ENCODE measurements at places on chromosomes 6 and 20.

DNA sequence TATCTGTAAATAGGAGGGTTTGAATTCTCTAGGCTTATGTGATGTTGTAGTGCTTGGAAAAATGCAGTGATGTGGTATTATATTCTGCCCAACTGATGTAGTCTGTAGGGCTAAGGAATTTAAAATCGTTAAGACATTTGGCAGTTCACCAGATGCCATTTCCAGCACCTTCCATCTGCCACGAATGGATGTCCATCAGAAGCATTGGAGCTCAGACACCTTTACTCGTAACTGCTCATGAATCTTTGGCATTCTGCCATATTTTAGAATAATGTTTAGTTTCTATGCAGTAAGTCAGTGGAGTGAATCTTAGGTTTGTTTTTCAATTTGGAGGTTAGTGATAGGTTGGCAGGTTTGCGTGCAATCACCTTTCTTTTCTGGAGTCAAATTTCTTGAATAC, 2.4 kb upstream of the SYTL3 start:
- no peak for DNase-seq

DNA sequence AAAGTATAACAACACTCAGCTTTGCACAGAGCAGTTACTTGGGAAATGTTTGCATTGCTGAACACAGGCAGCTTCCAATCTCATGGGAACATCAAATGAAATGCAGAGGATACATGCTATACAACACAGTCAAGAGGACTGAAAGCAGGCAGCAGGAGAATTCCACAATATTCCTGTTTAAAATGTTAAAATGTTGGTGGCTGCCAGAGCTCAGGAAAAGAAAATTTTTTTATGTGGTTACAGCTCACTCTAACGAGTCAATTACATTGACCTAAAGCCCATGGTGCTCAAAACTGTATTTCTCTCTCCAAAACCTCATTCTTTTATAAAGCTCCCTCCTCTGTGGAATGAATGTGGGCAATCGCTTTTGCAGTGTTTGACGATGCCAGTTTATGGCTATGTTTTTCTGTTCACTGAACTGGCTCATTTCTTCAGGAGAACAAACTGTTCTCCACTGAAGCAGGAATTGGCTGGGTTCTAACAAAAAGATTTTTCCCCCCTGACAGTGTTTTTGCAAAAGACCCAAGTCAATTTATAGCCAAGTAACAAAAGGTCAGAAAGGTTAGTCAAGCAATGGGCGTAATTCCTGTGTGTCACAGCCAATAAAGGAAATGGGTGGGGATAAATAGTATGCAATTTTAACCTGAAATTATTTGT, 69.0 kb downstream of the ZHX3 start:
- no peak for DNase-seq

GRCh38 chr20:16243470-16243869, 329.8 kb downstream of the KIF16B start:
- DNase-seq = no peak

DNA sequence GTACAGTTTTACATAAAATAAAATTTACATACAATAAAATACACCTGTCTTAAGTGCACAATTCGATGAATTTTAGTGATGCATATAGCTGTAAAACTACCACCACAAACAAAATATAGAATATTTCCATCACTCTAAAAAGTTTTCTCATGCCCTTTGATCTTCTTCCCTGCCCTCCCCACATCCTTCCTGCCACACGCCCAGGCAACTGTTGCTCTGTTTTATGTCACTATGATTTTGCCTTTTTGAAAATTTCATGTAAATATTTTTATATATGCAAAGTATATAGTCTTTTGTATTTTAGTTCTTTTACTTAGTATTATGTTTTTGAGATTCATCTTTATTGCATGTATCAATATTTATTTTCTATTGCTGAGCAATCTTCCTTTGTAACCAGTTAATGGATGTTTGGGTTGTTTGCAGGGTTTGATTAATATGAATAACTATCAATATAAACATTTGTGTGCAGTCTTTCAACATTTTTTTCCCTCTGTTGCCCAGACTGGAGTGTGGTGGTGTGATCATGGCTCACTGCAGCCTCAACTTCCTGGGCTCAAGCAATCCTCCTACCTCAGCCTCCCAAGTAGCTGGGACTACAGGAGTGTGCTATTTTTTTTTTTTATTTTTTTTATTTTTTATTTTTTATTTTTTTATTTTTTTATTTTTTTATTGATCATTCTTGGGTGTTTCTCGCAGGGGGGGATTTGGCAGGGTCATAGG, 23.8 kb upstream of the SAMHD1 start:
- DNase-seq = peak; percentile 37

GRCh38 chr6:167658106-167658505, 168.6 kb upstream of the AFDN start:
- DNase-seq = no peak

GRCh38 chr20:15445056-15445840, 1107.8 kb upstream of the FLRT3 start:
- DNase-seq = no peak

- DNase-seq = no peak
These were observed 137.0 kb downstream of the IMPG1 start for GRCh38 chr6:75935473-75935793.

DNA sequence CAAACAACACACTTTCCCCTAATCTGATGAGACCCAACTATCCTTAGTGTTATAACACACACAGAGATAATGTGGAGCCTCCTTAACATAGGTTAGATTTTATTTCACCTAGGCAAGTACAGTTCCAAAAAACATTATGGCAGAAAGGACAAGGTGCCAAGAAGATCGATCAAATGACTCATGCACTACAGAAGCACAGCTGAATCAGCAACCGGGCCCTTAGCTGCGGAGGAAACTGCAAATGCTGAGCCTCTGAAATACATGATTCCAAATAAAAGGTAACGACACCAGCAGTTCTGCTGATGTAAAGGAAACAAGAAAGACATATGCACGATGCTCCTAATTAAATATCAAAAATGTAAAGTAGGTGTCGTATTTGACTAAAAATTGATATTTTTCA, 19.9 kb upstream of the MUC21 start:
- DNase-seq = no peak

DNA sequence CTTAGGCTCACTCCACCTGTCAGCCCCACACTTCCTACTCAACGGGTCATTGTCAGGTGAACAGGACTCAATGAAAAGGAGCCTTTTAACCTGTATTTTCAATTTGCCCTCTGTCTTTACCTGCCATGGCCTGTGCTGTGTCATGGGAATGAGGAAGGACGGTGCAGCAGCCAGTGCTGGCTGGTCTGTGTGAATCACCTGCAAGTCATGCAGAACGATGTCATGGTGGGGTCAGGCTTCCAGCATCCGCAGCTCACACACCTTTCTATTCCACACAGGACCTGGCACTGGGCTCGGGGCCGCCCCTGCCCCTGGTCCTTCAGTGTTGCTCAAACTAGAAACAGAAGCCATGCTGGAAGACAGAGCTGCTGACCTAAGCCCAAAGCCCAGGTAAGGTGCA, 188.7 kb upstream of the GMDS start:
- DNase-seq = no peak

DNA sequence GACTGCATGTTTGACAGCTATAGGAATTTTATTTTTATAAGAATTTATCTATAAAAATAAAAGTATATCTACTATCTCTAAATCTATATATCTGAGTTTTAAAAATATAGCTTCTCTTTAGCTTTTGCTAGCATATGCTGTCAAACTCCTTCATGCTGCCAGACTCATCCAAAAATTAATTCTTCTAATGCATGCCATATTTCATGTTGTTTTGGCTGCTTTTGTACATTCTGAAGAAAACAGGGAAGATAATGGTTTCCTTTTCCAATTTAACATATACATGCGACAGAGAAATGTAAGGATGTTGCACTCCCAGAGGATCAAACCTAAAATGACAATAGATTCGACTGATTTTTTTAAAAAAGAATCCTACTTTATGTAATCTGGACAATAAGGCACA, 577.2 kb upstream of the FLRT3 start:
- no peak for DNase-seq

GRCh38 chr6:13139119-13139518, 189.2 kb downstream of the TBC1D7 start:
- DNase-seq = no peak

DNA sequence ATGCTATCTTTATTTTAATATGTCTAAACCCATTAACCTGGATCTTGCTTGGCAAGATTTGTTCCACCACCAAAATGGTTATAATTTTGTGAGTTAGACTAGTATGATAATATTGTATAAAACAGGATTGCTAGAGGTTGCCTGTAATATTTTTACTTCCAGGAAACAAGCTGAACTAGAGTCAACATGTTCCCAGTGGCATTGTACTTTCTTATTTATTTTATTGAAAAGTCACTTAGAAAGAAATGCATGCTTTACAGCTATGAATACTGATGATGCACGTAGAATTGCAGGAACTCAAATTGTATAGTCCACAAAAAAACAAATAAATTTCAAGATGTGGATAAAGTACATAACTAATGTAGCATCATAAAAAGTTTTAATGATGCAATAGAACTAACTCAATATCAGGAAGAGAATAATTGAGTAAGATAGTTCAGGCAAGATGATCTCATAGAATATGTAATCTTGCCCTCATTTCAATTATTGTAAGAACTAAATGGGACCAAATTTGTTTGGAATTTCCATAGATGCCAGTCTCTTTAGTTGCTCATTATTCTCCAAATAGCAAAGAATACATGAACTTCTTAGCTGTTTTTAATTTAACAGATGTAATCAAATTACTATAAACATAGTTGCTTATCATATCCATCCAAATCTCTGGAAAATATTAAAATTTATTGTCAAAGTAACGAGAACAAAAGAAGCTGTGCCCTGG, 451.8 kb downstream of the COL12A1 start:
- DNase-seq = no peak

GRCh38 chr6:112486454-112486853, 139.3 kb downstream of the RFPL4B start:
- no peak for DNase-seq

- no peak for DNase-seq
These were observed 35.5 kb downstream of the SESN1 start for GRCh38 chr6:109059153-109059552.

DNA sequence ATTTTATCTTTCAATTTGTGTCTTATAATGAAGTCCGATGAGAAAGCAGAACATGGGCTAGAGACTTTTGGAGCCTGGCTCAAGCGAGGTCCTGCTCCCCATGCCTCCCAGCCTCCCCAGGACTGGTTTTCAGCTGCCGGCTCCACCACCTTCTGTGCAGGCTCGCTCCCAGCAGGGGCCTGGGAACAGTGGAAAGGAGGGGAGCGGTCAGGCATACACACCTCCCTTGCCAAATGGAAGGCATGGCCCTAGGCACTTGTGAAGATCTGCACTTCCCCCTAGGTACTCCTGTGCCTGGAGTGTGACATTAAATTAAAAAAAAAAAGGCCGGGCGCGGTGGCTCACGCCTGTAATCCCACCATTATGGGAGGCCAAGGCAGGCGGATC, 4.7 kb upstream of the MOG start:
- no peak for DNase-seq

GRCh38 chr20:64203037-64203777, 39.0 kb downstream of the MYT1 start:
- DNase-seq = no peak

- DNase-seq = no peak
These were observed 71.3 kb downstream of the EFHC1 start for GRCh38 chr6:52491203-52492069.

DNA sequence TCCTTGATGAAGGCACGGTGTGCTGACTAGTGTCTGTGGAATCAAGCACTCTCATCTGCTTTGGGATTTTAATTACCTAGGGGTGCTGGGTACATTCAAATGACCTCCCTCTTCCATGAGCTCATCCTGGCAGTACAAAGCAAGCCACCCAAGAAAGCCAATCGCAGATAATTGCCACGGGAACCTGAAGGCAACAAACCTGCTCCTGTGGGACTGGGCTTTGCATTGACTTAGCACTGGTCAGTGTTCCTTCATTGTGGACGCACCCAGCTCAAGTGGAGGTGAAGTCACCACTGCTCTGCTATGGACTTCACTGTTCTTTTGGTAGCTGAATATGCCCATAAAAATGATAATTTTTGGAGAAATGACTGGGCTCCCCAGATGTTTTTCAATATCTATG, 261.6 kb upstream of the FERMT1 start:
- no peak for DNase-seq

DNA sequence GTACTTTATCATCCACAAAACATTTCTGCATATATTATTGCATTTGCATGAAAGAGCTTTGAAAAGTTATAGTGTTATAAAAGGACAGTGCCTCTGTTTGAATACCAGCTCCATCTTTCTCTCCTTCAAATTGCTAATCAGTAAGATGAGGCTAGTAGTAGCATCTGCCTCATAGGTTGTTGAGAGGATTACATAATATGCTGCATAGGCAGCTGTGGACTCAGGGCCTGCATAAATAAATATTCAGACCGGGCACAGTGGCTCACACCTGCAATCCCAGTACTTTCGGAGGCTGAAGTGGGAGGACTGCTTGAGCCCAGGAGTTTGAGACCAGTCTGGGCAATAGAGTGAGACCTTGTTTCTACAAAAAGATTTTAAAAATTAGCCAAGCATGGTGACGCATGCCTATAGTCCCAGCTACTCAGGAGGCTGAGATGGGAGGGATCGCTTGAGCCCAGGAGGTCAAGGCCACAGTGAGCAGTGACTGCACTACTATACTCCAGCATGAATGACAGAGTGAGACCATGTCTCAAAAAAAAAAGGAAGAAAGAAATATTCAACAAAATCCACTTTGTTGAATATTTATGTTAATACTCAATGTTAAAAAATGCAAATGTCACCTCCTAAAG, 18.3 kb upstream of the SEC63 start:
- DNase-seq = no peak

DNA sequence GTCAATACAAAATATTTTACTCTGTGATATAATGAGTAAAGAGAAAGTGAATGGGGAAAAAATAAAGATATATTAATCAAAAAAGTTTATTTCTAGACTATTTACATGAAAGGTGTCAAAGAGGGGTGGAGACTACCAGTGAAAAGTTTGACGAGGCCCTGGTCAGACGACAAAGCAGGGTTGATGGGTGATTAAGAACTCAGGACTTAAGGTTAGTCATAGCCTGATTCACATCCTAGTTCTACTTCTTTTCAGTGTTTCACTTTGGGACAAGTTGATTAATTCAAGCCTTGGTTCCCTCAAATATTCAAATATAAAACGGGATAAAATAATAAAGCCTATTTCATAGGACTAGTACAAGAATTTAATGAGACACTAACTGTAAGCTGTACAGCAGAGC, 178.2 kb upstream of the HS3ST5 start:
- no peak for DNase-seq

- DNase-seq = no peak
These were observed 64.4 kb downstream of the UBE2V1 start for GRCh38 chr20:50048420-50049166.

- DNase-seq = no peak
These were observed 68.9 kb upstream of the SLC22A16 start for GRCh38 chr6:110545081-110545872.

DNA sequence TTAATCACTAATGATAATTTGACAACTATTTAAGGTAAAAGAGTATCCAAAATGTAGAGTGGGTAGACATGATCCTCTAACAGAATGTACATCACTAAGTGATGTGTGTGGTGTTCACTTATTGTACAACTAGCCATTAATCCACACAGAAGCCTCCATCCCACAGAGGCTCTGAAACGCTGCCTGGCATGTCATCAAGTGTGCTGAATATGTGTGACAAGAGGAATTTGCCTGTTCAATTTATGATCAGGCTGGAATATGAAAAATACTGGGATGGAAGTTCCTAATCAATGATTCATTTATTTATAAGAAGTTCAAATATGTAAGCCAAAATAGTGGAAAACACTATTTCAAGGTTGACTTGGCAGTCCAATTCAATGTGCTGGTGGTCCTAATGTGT, 72.4 kb downstream of the BACH2 start:
- no peak for DNase-seq

Data from stimulated activated CD4-positive, alpha-beta T cell treated with anti-CD3 and anti-CD28 coated beads, TNF-alpha, amount 100 ng/mL, for 1 hour (primary cell).